ENCODE measurements at places on chromosomes 3 and 15. TPM values are rescaled to one million over a fixed set of nuclear protein-coding genes. Genes with fewer than 3 reads are reported as not detected.

Gene SEMA6D
- 27.2 TPM for total RNA-seq

Gene MRPS11
- total RNA-seq = 26.9 TPM

Gene ERICH6
- 1.3 TPM for total RNA-seq

Gene NEK10
- total RNA-seq = 33.4 TPM

Gene LRRC31
- total RNA-seq = not detected

- no peak for DNase-seq
- no peaks in the 10 kb centered on the region for H3K36me3 ChIP-seq
- H3K4me1 ChIP-seq = no peaks in the 10 kb centered on the region
- H3K4me3 ChIP-seq = no peak overlapping the region
- no peak overlapping the region for H3K27ac ChIP-seq
Measured at GRCh38 chr3:164658125-164658524, 420.2 kb downstream of the SI start.

GRCh38 chr15:48643206-48643605 is 2.3 kb downstream of the FBN1 start:
- no peaks in the 10 kb centered on the region for H3K27me3 ChIP-seq
- no peak overlapping the region for H3K27ac ChIP-seq
- no peaks in the 10 kb centered on the region for H3K36me3 ChIP-seq
- H3K4me1 ChIP-seq = peaks cover 5% of the 10 kb centered on the region

GRCh38 chr15:69497076-69497475 is 44.5 kb downstream of the RPLP1 start:
- no peaks in the 10 kb centered on the region for H3K36me3 ChIP-seq
- DNase-seq = no peak
- H3K4me3 ChIP-seq = no peak overlapping the region
- H3K27ac ChIP-seq = no peak overlapping the region
- no peaks in the 10 kb centered on the region for H3K27me3 ChIP-seq

DNA sequence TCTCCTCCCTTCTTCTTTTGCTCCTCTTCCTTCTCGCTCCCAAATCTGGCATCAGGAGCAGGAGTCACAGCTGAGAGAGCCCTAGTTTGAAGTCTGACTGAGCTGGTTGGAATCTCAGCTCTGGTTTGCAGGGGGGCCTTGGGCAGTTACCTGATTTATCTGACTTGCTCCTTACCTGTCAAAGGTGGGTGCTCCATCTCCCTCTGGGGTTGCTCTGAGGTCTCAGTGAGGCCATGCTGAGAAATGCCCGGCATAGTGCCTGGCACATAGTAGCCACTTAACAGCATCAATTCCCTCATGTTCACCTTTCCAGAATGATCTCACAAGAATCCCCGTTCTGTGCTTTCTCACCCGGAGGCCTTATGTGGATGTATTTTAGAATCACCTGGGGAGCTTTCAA is 121.2 kb upstream of the CTDSPL start:
- peaks cover 2% of the 10 kb centered on the region for H3K4me1 ChIP-seq
- no peak overlapping the region for H3K4me3 ChIP-seq
- no peaks in the 10 kb centered on the region for H3K27me3 ChIP-seq
- no peak overlapping the region for H3K27ac ChIP-seq
- no peaks in the 10 kb centered on the region for H3K36me3 ChIP-seq
- no peak for DNase-seq

DNA sequence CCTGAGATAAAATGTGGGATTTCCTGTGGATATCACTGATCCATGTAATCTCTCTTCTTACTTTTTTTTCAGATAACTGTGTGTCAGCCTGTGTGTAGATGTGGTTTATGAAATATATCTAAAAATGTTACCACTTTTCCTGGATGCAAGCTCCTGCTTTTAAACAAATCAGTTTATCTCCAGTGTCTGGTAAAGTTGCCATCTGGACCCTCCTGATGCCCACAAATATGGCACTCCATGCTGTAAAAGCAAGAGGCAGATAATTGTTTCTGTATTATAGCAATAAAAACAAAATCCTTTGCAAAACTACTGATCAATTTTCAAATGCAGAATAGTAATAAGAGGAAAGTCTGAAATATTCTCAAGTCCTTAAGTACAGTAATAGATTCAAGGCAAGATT is 7.6 kb upstream of the DCLK3 start:
- no peaks in the 10 kb centered on the region for H3K4me1 ChIP-seq
- no peaks in the 10 kb centered on the region for H3K27me3 ChIP-seq
- no peak overlapping the region for H3K27ac ChIP-seq
- no peak for DNase-seq

- H3K27me3 ChIP-seq = no peaks in the 10 kb centered on the region
- no peaks in the 10 kb centered on the region for H3K4me1 ChIP-seq
- DNase-seq = no peak
- H3K36me3 ChIP-seq = no peaks in the 10 kb centered on the region
Measured at GRCh38 chr3:113620091-113620490, 76.4 kb downstream of the USF3 start.

GRCh38 chr3:53211706-53212702 is 43.8 kb downstream of the TKT start:
- H3K4me3 ChIP-seq = no peak overlapping the region
- no peaks in the 10 kb centered on the region for H3K36me3 ChIP-seq
- no peaks in the 10 kb centered on the region for H3K4me1 ChIP-seq
- no peak for DNase-seq

- H3K27ac ChIP-seq = no peak overlapping the region
- no peak overlapping the region for H3K4me3 ChIP-seq
- no peaks in the 10 kb centered on the region for H3K4me1 ChIP-seq
- no peaks in the 10 kb centered on the region for H3K27me3 ChIP-seq
Measured at GRCh38 chr3:85050821-85051220, 92.0 kb downstream of the CADM2 start.

DNA sequence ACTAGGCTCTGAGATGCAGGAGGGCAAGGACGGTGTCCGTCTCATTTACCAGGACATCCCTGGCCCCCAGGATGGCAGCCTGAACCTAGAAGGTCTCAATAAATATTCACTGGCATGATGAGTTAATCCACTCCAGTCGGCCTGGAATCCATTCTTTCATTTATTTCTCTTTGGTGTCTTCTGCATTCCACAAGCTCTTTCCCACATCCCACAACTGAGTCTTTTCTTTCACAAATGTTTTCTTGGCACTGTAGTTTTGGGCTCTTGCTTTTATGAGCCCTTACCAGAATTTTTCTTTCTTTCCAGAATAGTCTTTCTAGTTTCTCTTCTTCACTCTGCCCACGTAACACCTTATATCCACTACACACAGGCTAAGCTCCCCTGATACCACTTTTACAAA is 778.0 kb downstream of the AGBL1 start:
- H3K4me3 ChIP-seq = no peak overlapping the region
- H3K27ac ChIP-seq = no peak overlapping the region
- no peaks in the 10 kb centered on the region for H3K36me3 ChIP-seq

DNA sequence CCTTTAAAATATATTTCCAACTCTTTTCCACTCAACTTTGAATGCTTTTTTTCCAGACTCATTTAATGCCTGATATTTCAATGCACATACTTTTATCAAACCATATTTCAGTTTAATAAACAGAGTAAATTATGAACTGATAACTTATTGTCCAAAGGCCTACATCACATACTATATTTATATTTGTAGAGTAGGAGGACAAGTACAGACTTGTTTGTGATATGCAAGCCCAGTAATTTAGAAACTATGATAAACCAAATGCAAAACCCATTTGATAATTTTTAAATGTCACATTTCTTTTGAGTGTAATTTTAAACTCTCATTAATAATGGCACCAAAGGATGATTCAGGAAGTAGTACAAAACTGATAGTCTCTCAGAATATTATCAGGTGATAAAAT is 3.3 kb downstream of the RFX7 start:
- no peak overlapping the region for H3K4me3 ChIP-seq
- DNase-seq = no peak

- peak; percentile 67 for DNase-seq
- no peak overlapping the region for H3K4me3 ChIP-seq
- H3K27ac ChIP-seq = peak overlapping the region; percentile 29
- H3K27me3 ChIP-seq = no peaks in the 10 kb centered on the region
Measured at GRCh38 chr3:195546130-195546560, 3.0 kb upstream of the PPP1R2 start.

DNA sequence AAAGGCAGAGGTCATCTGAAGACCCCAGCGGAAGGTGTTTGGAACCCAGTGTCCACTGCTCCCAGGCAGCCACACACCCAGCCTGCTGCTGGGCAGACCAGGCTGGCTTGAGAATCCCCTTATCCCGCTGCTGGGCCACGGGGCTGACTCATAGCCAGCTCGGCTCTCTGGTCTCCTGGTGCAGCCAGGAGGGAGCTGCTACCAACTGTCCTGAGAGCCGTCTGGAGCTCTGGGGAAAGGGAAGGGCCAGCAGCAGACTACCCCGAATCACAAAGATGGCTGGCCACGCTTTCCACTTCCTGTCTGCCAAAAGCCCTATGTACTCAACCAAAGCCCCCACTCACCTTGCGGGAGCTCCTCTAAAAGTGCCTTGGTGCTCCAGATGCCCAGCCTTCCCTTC is 38.3 kb downstream of the WHAMM start:
- no peak for DNase-seq
- no peak overlapping the region for H3K4me3 ChIP-seq
- no peaks in the 10 kb centered on the region for H3K27me3 ChIP-seq
- H3K4me1 ChIP-seq = no peaks in the 10 kb centered on the region
- no peaks in the 10 kb centered on the region for H3K36me3 ChIP-seq

DNA sequence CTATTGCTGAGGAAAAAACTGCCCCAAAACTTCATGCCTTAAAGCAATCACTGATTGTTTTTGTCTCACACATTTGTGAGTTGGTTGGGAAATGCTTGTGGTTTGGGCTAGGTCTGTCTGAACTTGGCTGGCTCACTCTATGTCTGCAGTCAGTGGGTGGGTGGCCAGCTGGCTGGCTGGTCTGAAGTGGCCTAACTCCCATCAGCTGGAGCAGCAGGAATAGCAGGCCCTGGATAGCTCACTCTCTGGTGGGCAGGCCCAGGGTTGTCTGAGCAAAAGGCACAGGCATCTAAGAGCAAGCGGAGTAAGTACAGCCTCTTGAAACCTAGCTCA is 37.7 kb upstream of the PRR20G start:
- DNase-seq = no peak
- no peaks in the 10 kb centered on the region for H3K27me3 ChIP-seq
- no peaks in the 10 kb centered on the region for H3K36me3 ChIP-seq
- H3K4me1 ChIP-seq = no peaks in the 10 kb centered on the region
- H3K4me3 ChIP-seq = no peak overlapping the region

GRCh38 chr3:141321109-141321497 is 47.2 kb upstream of the ZBTB38 start:
- H3K27ac ChIP-seq = no peak overlapping the region
- no peak overlapping the region for H3K4me3 ChIP-seq
- no peaks in the 10 kb centered on the region for H3K36me3 ChIP-seq
- no peaks in the 10 kb centered on the region for H3K27me3 ChIP-seq
- no peaks in the 10 kb centered on the region for H3K4me1 ChIP-seq

GRCh38 chr3:127480196-127480954 is 110.2 kb downstream of the TPRA1 start:
- no peaks in the 10 kb centered on the region for H3K36me3 ChIP-seq
- no peak overlapping the region for H3K27ac ChIP-seq
- H3K4me3 ChIP-seq = no peak overlapping the region
- no peaks in the 10 kb centered on the region for H3K27me3 ChIP-seq
- no peak for DNase-seq

DNA sequence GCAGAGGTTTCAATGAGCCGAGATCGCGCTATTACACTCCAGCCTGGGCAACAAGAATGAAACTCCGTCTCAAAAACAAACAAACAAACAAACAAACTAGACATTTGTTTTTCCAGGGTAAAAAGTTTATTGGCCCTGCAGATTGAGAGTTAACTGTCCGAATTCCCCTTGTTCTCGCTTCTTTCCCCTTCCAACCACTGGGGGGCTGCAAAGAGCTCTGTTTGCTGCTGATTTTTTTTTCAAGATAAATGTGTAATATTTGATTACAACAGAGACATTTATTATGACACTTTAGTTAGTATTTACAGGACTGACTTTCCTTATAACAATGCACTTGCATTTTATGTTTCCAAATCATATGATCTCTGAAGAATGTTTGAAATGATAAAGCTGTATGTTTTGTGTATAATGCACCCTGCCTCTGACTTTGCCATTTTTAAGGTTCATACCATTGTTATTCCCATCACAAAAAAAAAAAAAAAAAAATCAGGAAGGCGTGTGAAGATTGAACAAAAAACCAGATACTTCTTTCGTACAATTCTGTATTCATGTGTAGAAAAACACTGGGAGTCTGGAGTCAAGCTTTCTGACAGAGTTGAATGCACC is 2.8 kb downstream of the CLSTN2 start:
- H3K4me1 ChIP-seq = peaks cover 1% of the 10 kb centered on the region
- DNase-seq = peak; percentile 59

DNA sequence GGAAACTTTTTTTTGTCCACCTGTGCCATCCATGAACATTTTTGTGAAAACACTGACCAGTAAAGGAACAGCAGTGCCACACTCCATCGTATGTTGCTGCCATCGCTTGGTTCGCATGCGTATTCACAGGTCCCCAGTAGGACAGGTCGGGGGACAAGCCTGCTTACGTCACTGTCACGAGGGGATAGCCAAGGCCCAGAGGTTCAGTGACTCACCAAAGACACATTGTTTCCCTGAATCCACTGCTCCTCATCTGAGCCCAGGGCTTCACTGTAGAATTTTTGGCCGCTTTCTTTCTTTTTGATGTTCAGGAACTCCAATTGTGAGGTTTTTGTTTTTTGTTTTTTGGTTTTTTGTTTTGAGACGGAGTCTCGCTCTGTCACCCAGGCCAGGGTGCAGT is 5.9 kb downstream of the ADPRH start:
- no peak for DNase-seq
- no peak overlapping the region for H3K27ac ChIP-seq
- no peaks in the 10 kb centered on the region for H3K27me3 ChIP-seq
- no peaks in the 10 kb centered on the region for H3K4me1 ChIP-seq
- no peaks in the 10 kb centered on the region for H3K36me3 ChIP-seq

- H3K27me3 ChIP-seq = no peaks in the 10 kb centered on the region
- no peak overlapping the region for H3K27ac ChIP-seq
- H3K4me3 ChIP-seq = no peak overlapping the region
- no peaks in the 10 kb centered on the region for H3K4me1 ChIP-seq
- DNase-seq = no peak
Measured at GRCh38 chr3:8238432-8238831, 263.2 kb upstream of the LMCD1 start.

DNA sequence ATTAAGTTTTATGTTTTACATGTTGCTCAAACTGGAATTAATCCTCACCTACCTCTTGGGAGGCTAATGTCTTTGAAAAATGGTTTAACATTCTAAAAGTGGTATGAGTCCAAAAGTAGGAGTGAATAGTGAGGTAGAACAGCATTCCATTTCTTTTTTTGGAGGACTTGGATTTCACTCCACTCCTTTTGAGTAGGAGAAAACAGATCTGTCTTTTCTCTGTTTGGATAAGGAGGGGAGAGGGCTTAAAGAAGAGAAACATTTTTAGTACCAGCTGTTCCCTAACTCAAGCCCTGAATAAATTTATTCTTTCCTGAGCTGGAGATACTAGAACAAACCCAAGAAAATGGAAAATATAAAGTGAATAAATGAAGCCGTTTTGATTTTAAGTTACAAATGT is 687.9 kb downstream of the MECOM start:
- no peak overlapping the region for H3K4me3 ChIP-seq
- no peaks in the 10 kb centered on the region for H3K4me1 ChIP-seq
- H3K36me3 ChIP-seq = no peaks in the 10 kb centered on the region
- no peaks in the 10 kb centered on the region for H3K27me3 ChIP-seq
- no peak overlapping the region for H3K27ac ChIP-seq

GRCh38 chr3:189724356-189724755 is 93.2 kb downstream of the TP63 start:
- H3K4me1 ChIP-seq = no peaks in the 10 kb centered on the region
- H3K27me3 ChIP-seq = no peaks in the 10 kb centered on the region
- H3K27ac ChIP-seq = no peak overlapping the region
